ENCODE measurements at places on chromosomes 1 and 21.

- H3K27ac ChIP-seq = no peak overlapping the region
- H3K27me3 ChIP-seq = peaks cover 39% of the 10 kb centered on the region
- no peaks in the 10 kb centered on the region for H3K36me3 ChIP-seq
- DNase-seq = no peak
These were observed 53.6 kb downstream of the UBE2T start for GRCh38 chr1:202288177-202288576.

DNA sequence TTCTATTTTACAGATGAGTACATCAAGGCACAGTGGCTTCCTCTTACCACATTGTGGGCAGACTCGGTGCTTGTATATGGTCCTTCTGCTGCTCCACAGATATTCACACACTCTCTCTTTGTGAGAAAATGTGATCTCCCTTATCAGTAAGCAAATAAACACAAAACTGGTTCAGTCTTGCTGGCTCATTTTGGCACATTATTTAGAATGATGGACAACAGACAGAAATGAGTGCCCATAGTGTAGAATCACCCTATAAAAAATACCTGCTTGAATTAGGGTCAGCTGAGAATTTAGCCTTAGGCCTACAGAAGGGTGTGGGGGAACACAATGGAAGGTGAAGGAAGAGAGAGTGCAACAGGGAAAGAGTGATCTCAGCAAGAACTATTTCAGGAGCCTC, 423.1 kb downstream of the HLX start:
- H3K27me3 ChIP-seq = peaks cover 4% of the 10 kb centered on the region
- H3K27ac ChIP-seq = no peak overlapping the region

GRCh38 chr1:119204197-119204960, 63.9 kb upstream of the WARS2 start:
- H3K4me1 ChIP-seq = no peaks in the 10 kb centered on the region
- H3K4me3 ChIP-seq = no peak overlapping the region
- H3K27me3 ChIP-seq = no peaks in the 10 kb centered on the region
- no peaks in the 10 kb centered on the region for H3K36me3 ChIP-seq

GRCh38 chr1:64948216-64948615, 18.1 kb downstream of the JAK1 start:
- no peak overlapping the region for H3K27ac ChIP-seq
- peaks cover 6% of the 10 kb centered on the region for H3K36me3 ChIP-seq
- no peak overlapping the region for H3K4me3 ChIP-seq
- no peaks in the 10 kb centered on the region for H3K27me3 ChIP-seq
- peaks cover 51% of the 10 kb centered on the region for H3K4me1 ChIP-seq

GRCh38 chr1:47709019-47709871, 271.4 kb downstream of the FOXD2 start:
- no peak for DNase-seq
- H3K4me1 ChIP-seq = peaks cover 5% of the 10 kb centered on the region
- no peaks in the 10 kb centered on the region for H3K36me3 ChIP-seq
- no peak overlapping the region for H3K4me3 ChIP-seq
- peaks cover 70% of the 10 kb centered on the region for H3K27me3 ChIP-seq
- H3K27ac ChIP-seq = no peak overlapping the region

GRCh38 chr1:111856411-111857185, 100.9 kb downstream of the DDX20 start:
- H3K27ac ChIP-seq = no peak overlapping the region
- no peaks in the 10 kb centered on the region for H3K4me1 ChIP-seq
- H3K36me3 ChIP-seq = no peaks in the 10 kb centered on the region
- H3K27me3 ChIP-seq = peaks cover 9% of the 10 kb centered on the region
- DNase-seq = no peak

GRCh38 chr1:118988186-118989005, at the start of gene TBX15:
Gene TBX15, minus strand, starts transcription at chr1:118988343. Its CDS starts 548 bp downstream, at chr1:118987795.
- peaks cover 5% of the 10 kb centered on the region for H3K4me1 ChIP-seq
- no peak within 1 kb of the TSS for H3K27ac ChIP-seq
- DNase-seq = no peak
- peaks cover 92% of the 10 kb centered on the region for H3K27me3 ChIP-seq
- no peak within 1 kb of the TSS for H3K4me3 ChIP-seq

DNA sequence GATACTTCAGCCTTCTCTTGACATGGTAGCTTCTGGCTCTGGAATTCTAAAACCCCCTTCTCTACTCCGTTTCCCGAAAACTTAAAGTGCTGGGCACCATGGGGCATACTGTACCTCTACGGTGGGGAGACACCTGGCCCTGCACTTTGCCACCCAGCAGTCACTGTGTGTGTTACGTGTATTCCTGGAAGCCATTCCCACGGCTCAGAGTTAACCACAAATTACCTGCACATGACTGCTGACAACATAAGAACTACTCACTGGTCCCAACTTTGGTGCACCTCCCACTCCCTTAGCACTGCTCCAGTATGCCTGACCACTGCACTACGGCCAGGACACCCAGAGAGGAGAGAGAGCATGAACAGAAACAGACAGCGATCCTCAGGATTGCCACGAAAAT, 29.4 kb upstream of the TMPRSS2 start:
- no peak overlapping the region for H3K4me3 ChIP-seq
- peaks cover 2% of the 10 kb centered on the region for H3K27me3 ChIP-seq
- H3K4me1 ChIP-seq = no peaks in the 10 kb centered on the region
- no peak for DNase-seq
- no peaks in the 10 kb centered on the region for H3K36me3 ChIP-seq

- H3K4me1 ChIP-seq = no peaks in the 10 kb centered on the region
- no peaks in the 10 kb centered on the region for H3K36me3 ChIP-seq
- H3K27ac ChIP-seq = no peak overlapping the region
- peaks cover 6% of the 10 kb centered on the region for H3K27me3 ChIP-seq
These were observed 39.5 kb upstream of the NEK7 start for GRCh38 chr1:198117267-198117666.
